Mesenchymal stem cell (in vitro differentiated cells and primary cell): ENCODE measurements at places on chromosomes 16 and 17.

DNA sequence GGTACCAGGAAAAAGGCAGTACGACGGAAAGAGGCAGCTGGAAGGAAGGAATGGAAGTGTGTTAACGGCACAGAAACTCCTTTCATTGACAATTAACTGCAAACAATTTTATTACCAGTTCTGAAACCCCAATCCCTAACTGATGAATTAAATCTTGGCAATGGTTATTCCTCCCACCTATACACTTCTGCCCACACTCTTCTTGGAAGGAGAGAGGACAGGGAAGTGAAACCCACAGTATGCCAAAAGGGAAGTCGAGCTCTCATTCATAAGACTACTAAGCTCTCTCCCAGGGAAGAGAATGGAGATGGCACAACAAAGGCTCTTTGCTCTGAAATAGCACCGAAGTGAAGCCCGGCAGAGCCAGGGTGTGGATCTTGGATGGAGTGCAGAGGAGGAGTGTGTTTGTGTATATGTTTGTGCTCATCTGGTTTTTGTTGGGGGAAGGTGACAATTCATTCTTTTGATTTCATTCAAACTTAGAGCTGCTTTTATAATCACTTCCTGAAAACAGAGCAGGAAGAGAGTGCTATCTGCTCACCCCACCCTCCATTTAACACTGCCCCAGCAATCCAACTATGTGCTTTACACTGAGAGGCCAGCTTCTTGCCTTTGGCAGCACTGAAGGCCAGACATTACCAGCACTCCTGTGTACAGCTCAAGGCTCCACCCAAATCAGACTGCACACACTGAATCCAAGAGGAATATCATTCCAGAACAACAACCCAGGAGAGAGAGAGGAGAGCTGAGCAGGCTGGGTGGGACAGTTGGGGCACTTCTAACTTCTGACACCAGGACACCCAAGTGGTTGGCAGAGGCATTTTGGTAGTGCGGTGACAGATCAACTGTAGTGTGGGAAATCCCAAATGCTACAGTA is 68.7 kb downstream of the HIC1 start:
- H3K36me3 ChIP-seq: peaks cover 28% of the 10 kb centered on the region
- DNase-seq: peak; percentile 50
- H3K27me3 ChIP-seq: no peaks in the 10 kb centered on the region
- no peak overlapping the region for H3K27ac ChIP-seq
- H3K4me3 ChIP-seq: no peak overlapping the region

DNA sequence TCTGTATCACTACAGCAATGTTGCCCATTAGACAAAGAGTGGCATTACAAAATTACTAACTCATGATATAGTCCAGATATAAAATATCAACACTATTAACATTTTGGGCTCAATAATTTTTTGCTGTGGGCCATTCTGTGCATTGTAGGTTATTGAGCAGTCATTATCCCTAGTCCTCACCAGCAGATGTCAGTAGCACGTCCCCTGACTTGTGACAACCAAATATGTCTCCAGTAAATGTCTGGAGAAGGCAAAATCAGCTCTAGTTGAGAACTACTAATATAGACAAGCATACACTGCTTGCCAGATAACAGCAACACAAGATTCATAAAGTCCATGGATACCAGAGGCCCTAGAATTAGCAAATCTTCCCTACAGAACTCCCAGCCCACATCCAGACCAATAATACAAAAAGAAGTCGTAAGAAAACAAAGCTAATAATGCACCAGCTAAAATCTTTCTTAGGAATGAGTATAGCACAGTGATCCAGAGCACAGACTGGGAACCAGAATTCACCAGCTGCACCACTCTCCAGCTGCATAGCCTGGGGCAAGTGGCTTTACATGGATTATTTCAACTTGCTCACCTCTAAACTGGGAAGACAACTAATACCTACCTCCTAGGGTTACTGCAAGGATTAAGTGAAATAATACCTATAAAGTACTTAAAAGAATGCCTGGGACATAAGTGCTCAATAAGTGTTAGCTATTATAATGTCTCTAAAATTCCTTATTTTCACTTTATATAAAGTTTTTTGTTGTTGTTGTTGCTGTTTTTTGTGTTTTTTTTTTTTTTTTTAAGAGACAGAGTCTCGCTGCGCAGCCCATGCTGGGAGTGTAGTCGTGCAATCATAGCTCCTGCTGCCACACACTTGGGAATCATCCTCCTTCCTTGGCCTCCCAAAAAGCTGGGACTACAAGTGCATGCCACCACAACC is 23.7 kb downstream of the HELZ start:
- peak; percentile 54 for DNase-seq
- H3K4me3 ChIP-seq: no peak overlapping the region
- H3K27me3 ChIP-seq: no peaks in the 10 kb centered on the region
- peaks cover 13% of the 10 kb centered on the region for H3K4me1 ChIP-seq

DNA sequence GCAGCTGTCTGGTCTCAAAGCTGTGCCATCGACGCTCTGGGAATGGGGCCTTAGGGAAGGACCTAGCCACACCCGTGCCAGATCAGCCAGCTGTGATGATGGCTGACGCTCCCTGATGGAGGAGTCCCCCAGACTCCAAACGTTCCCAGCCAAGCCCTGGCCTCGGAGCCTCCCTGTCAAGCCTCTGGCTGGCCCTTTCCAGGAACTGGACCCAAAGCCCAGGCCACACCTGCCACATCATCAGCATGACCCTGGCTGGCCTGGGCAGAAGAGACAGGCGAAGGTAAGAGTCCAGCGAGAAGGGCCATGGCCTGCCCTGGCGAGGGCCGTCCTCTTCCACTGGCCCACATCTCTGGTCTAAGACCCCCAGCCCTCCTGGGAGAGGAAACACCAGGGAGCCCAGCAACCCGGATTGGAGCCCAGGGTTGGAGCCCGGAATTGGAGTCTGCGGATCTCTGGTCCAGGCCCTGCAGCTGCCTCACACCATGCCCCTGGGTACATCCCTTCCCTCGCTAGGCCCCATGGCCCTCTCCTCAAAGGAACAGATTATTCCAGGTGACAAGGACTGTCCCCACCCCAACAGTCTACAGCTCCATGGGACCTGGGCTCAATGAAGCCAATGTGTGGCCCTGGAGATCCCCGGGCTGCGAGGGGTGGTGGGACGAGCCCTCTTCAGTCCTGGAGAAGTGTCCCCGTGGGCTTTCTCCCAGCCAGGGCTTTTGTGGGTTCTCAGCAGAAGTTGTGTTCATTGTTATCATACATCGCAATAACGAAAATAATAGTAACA is 105.1 kb upstream of the TNRC6C start:
- H3K4me1 ChIP-seq: peaks cover 4% of the 10 kb centered on the region
- H3K27me3 ChIP-seq: peaks cover 61% of the 10 kb centered on the region
- no peaks in the 10 kb centered on the region for H3K36me3 ChIP-seq
- no peak overlapping the region for H3K27ac ChIP-seq

- H3K4me3 ChIP-seq: no peak overlapping the region
- no peak for DNase-seq
- H3K27ac ChIP-seq: no peak overlapping the region
- H3K27me3 ChIP-seq: no peaks in the 10 kb centered on the region
- no peaks in the 10 kb centered on the region for H3K4me1 ChIP-seq
Observed at GRCh38 chr17:57389473-57389872, 133.2 kb downstream of the MSI2 start.

DNA sequence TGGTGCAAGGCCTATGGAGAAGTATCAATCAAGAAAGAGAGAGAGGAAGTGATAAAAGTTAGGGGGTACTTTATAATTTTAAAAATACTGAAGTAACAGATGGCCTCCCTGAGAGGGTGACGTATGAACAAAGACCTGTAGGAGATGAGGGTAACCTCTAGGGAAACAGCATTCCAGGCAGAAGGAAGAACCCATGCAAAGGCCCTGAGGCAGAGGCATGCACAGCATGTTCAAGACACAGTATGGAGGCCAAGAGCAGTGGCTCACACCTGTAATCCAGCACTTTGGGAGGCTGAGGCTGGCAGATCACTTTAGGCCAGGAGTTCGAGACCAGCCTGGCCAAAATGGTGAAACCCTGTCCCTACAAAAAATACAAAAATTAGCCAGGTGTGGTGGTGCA is 192.6 kb upstream of the AXIN2 start:
- peaks cover 3% of the 10 kb centered on the region for H3K4me1 ChIP-seq
- no peak for DNase-seq
- H3K36me3 ChIP-seq: no peaks in the 10 kb centered on the region
- no peak overlapping the region for H3K4me3 ChIP-seq

DNA sequence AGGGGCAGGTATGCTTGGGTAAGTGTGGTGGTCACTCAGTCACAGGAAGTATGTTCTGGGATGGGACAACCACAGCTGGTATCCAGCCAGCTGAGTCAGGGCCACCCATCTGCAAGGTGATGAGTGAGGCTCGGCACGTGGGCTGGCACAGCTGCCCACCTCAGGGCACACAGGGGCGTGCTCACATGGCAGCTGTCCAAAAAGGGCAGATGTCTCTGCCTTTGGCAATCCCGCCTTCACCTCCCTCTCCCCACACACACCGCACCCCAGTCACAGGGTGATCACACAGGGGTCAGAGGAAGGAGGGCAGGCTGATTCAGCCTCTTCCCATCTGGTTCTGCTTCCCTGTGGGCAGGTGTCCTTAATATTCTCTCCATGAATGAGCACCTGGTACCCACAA is 85.9 kb upstream of the TOB1 start:
- H3K27me3 ChIP-seq: no peaks in the 10 kb centered on the region
- peaks cover 65% of the 10 kb centered on the region for H3K4me1 ChIP-seq
- H3K4me3 ChIP-seq: no peak overlapping the region
- H3K27ac ChIP-seq: no peak overlapping the region

DNA sequence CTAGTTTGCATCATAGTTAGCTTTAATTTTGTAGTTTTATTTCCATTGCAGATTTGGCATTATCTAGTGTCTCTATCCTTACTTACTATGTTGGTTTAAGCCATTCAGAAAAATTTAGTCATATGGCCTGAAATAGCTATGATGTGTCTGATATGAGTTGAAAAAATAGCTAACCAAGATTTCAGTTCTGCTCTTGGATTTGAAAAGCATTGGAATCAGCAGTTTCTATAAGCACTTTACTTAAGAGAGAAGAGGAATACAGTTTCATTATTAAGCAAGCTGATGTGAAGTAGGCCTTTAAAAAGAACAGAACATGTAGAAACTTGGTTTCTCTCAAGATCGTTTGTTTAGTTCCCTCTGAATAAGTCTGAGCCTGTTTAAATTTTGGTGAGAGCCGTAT is 25.9 kb downstream of the LPCAT2 start:
- no peaks in the 10 kb centered on the region for H3K27me3 ChIP-seq
- no peaks in the 10 kb centered on the region for H3K4me1 ChIP-seq
- H3K4me3 ChIP-seq: no peak overlapping the region
- no peaks in the 10 kb centered on the region for H3K36me3 ChIP-seq
- no peak for DNase-seq

GRCh38 chr17:76755285-76755684 is 17.4 kb downstream of the MFSD11 start:
- peaks cover 6% of the 10 kb centered on the region for H3K4me1 ChIP-seq
- no peak overlapping the region for H3K27ac ChIP-seq
- peaks cover 7% of the 10 kb centered on the region for H3K36me3 ChIP-seq
- H3K27me3 ChIP-seq: no peaks in the 10 kb centered on the region
- H3K4me3 ChIP-seq: no peak overlapping the region

DNA sequence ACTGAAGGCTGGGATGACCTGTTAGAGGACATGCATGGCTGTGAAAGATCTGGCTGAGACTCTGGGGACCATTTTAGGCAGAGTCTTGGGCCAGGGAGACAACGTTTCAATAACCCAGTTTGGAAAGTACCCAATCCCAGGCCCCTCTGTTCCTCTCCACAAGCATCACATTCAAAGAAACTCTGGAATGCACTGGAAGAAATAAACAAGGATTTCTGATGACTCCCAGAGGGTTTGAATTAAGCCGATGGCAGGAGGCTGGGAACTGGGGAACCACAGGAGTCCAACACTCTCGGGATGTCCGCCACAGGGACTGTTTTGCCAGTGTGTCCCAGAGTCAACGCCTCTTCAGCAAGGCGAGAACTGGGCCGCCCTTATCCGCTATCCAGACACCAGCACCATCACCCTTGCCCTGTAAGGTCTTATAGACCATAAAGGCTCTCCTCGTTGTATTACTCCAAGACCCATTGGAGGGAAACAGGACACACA is 3.3 kb downstream of the PMP22 start:
- H3K27me3 ChIP-seq: no peaks in the 10 kb centered on the region
- DNase-seq: peak; percentile 66
- H3K4me1 ChIP-seq: peaks cover 17% of the 10 kb centered on the region
- H3K4me3 ChIP-seq: peak overlapping the region; percentile 61
- H3K27ac ChIP-seq: peak overlapping the region; percentile 74
- peaks cover 30% of the 10 kb centered on the region for H3K36me3 ChIP-seq

DNA sequence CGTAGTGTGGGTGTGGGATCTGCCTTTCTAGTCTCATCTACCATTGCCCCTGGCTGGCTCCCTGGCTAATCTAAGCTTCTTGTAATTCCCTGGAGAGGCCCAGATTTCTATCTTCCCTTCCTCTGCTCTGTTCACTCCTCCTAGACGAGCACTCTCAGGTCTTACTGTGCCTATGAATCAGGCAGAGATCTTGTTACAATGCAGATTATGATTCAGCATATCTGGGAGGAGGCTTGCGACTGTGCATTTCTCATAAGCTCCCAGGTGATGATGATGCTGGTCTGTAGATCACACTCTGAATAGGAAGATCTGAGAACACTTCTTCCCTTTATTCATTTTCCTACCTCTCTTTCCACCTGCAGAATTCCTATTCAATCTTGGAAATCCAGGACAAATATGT is 200.1 kb downstream of the CBLN1 start:
- no peak overlapping the region for H3K27ac ChIP-seq
- H3K4me3 ChIP-seq: no peak overlapping the region
- H3K27me3 ChIP-seq: no peaks in the 10 kb centered on the region
- DNase-seq: no peak

- no peaks in the 10 kb centered on the region for H3K27me3 ChIP-seq
- no peak overlapping the region for H3K4me3 ChIP-seq
- no peaks in the 10 kb centered on the region for H3K36me3 ChIP-seq
Observed at GRCh38 chr17:68379177-68379510, 78.2 kb downstream of the WIPI1 start.

DNA sequence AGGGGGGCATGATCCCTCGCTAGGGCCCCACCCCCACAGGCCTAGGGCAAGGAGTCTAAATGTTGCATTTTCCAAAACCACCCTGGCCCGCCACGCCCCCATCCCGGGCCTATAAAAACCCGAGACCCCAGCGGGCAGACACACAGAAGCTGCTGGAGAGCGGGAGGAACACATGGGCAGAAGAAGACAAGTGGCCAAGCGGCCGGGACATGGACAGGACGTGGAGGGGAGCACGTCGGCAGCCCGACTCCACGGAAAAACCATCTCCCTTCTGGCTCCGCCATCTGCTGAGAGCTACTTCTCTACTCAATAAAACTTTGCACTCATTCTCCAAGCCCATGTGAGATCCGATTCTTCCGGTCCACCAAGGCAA is 34.1 kb upstream of the ENPP7 start:
- peaks cover 69% of the 10 kb centered on the region for H3K27me3 ChIP-seq
- no peak overlapping the region for H3K4me3 ChIP-seq
- no peak overlapping the region for H3K27ac ChIP-seq
- H3K36me3 ChIP-seq: no peaks in the 10 kb centered on the region

GRCh38 chr17:30222721-30223175 is 12.7 kb downstream of the SLC6A4 start:
- H3K27me3 ChIP-seq: peaks cover 66% of the 10 kb centered on the region
- peaks cover 3% of the 10 kb centered on the region for H3K36me3 ChIP-seq
- no peak overlapping the region for H3K4me3 ChIP-seq
- H3K27ac ChIP-seq: no peak overlapping the region
- no peak for DNase-seq
- no peaks in the 10 kb centered on the region for H3K4me1 ChIP-seq

- H3K36me3 ChIP-seq: peaks cover 4% of the 10 kb centered on the region
- peak overlapping the region; percentile 83 for H3K4me3 ChIP-seq
- peak overlapping the region; percentile 83 for H3K27ac ChIP-seq
- peaks cover 43% of the 10 kb centered on the region for H3K4me1 ChIP-seq
- DNase-seq: peak; percentile 54
Observed at GRCh38 chr17:81400996-81401722, 5.9 kb downstream of the BAHCC1 start.

- peaks cover 5% of the 10 kb centered on the region for H3K27me3 ChIP-seq
- H3K36me3 ChIP-seq: peaks cover 46% of the 10 kb centered on the region
- H3K4me1 ChIP-seq: peaks cover 3% of the 10 kb centered on the region
Observed at GRCh38 chr17:4004517-4005295, 40.5 kb upstream of the ATP2A3 start.
